ENCODE measurements at places on chromosomes 12 and 14.

GRCh38 chr12:28578833-28579252, 388.6 kb downstream of the CCDC91 start:
- DNase-seq = no peak

DNA sequence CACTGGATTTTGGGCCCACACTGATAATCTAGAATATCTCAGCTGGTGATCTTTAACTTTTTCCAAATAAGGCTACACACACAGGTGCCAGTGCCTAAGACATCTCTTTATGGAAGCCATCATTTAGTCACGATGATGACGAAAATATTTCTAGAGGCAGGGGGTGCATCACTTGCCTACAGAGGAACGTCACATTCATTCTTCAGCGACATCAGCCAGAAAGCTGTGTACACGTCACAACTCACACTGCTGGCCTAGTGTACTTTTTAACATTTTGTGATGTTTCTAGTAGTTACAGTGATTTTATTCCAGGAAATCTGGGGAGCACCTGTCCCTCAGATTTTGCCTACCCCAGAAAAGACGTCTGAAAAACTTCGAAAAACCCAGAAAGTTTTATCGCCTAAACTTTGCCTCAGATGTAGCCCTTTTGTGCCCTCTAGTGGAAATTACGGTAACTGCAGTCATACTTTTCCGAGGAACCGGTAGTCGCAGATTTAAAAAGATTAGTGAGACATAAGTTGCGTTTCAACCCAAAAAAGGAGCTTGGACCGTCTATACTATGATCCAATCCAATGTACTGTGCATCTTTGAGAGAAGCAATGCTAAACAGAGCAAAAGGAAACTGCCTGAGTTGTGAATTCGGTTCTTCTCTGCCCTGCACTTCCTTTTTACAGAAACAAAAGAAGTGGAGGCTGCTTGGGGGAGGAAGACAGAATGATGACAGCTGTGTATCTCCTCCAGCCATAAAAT, 64.3 kb upstream of the STON2 start:
- DNase-seq = peak; percentile 32

DNA sequence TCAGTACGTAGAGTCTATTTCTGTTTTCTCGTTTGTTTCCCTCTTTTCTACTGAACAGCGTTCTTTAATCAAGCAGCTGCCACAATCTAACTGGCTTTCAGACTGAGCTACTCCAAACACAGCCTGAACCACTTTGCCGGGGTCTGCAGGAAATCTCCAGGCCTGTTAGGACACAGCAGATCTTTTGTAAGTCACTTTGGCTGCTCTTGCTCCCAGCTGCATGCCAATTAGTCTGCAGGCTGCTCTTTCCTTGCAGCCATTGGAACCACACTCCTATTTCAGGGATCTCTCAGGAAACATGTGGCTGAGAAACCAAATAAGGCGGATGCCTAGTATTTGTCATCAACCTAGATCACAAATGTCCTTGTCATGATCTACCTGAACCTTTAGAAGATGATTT, 73.6 kb downstream of the TMTC1 start:
- no peak for DNase-seq

GRCh38 chr12:9751204-9752144, 9.2 kb downstream of the CD69 start:
- DNase-seq = peak; percentile 33

- no peak for DNase-seq
These were observed 299.5 kb upstream of the RPL10L start for GRCh38 chr14:46951103-46951502.

DNA sequence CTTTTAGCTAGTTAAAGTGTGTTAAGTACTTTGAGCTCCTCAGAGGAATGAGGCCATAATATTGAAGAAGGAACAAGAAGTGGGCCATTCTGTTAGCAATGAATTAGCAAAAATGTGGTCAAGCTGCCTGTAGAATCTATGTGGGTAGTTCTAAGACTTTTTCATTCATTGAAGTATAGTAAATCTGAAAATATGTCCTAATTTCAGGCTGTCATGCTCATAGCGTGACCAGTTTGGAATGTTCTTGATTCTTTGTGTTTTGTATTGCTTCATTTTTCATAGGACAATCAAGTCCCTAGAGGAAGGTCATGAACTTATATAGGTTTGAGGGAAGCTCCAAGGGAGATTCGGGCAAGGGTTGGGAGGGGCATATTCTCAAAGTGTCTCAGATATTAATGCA, 11.4 kb downstream of the ATP23 start:
- DNase-seq = no peak

DNA sequence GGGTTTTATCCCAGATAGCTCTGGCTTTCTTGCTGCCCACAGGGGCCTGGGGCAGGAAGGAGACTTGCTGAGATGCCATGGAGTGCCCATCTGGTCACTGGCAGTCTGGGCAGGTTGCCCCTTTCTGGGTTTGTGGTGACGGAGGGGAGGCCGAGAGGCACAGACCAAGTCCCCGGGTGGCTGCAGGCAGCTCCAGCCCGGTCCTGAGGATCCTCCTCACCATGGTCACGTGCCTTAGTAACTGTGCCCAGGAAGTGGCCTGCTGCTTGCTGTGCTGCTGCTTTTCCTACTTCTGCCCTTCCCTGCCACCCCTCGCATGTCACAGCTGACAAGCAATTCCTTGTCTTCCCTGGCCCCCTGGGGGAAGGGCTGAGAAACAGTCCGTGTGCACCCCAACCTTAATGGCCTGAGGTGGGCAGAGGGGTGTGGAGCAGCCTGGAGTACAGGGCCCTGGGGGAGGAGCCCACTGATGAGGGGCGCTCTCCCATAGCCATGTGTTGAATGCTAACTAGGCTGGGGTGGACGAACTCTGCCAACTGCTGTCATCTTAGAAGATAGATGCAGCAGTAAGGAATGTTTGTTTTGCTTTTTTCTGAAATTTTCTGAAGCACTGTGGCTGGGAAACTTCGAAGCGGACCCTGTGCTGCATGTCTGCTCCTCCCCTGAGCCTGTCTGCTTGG, 54.9 kb upstream of the SRSF5 start:
- no peak for DNase-seq

- no peak for DNase-seq
These were observed 42.5 kb upstream of the AKAP6 start for GRCh38 chr14:32286602-32287001.

- DNase-seq = no peak
These were observed 172.3 kb upstream of the NOS1 start for GRCh38 chr12:117533687-117534086.

DNA sequence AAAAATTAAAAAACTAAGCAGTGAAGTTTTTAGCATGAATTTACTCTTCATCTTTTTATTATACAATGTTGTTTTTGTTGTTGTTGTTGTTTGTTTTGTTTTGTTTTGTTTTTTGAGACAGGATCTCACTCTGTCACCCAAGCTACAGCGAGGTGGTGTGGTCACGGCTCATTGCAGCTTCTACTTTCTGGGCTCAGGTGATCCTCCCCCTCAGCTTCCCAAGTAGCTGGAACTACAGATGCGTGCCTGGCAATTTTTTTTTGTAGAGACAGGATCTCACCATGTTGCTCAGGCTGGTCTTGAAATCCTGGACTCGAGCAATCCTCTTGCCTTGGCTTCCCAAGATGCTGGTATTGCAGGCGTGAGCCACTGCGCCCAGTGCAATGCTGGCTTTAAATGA, 11.3 kb downstream of the PPFIBP1 start:
- DNase-seq = no peak

DNA sequence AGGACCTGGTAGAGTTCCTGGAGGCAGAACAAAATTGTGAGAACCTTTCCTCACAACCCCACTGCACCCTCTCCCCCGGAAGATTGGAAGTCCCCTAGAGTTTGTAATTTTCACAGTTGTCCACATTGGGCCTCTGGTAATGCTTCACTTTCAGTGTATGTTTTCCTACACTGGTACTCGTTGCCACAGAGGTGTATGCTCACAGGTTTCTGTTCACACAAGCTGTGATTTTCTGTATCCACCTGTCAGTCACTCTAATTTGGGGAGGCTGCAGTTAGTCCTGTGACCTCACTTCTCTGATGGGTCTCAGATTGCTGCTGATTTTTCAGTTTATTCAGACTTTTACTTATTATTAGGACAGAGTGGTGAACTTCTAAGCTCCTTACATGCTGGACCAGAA, 66.4 kb upstream of the BMP4 start:
- no peak for DNase-seq

GRCh38 chr12:11685316-11685715, 35.8 kb downstream of the ETV6 start:
- no peak for DNase-seq

GRCh38 chr12:65474831-65475230, 196.3 kb downstream of the MSRB3 start:
- DNase-seq = no peak

DNA sequence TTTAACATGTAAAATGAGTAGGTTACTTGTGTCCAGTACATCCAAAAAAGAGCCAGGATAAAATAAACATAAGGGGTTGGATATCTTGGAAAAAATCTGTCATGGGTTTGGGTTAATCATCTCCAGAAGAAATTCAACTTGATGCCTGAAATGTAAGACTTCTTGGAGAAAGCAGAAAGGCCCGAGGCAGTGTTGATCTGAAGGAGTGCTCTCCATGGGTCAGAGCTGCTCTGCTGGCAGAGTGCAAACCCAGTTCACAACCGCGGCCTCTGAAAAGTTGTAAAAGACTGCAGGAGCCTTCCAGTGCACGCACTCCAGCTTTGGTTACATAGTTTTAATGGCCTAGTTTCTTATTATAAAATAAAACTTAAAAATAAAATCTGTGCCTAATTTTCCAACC, 97.3 kb upstream of the ALX1 start:
- no peak for DNase-seq

DNA sequence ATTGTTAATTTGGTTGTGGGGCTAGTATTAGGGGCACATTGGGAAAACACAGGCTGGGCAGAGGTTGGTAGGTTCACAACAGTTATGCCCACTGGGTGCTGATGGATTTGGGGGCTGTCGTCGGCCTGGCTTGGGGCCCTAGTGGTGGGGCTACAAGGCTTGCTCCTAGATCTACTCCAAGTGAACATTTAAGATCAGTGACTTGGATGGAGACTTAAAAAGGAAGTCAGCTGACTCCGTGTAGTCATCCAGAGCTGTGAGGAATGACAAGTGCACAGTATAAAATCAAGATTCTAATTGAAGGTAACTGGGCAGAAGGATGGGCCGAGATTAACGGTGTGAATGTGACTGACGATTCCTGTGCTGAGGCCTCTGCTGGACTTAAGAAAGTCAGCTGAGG, 12.8 kb upstream of the NR4A1 start:
- no peak for DNase-seq
